Cardiac fibroblast (primary cell): ENCODE measurements at places on chromosomes 16 and 17.
A peak's percentile ranks its signal among the peaks of the same experiment; 100 is the strongest.

- peak; percentile 6 for DNase-seq
Measured at GRCh38 chr17:35778641-35779196, 16.7 kb downstream of the MMP28 start.

DNA sequence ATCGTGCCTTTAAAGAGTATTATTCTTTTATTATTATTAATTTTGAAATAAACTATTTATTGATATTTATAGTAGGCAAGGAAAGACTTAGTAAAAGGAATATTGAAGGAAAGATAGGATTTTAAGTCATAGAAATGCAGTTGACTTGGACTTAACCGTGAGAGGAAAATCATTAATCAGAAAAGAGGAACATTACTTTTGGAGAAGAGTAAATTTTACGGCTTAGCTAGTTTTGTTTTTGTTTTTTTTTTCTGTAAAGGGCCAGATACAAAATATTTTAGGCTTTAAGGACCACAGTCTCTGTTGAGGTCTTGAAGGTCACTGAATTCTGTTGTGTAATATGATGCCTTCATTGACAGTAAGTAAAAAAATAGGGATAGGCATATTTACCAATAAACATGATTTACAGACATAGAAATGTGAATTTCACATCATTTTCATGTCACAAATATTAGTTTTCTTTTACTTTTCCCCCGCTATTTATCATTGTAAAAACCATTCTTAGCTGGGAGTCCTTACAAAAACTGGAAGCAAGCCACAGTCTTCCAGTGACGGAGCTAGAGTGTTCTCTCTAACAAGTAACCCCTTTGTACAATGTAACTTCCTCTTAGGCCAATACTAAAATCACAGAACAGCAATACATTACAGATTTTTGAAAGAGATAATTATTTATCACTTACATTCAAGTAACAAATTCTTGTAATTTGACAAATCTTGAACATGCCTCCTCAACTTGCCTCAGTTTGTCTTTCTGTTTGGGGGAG is 2.3 kb upstream of the KCNJ16 start:
- no peak for DNase-seq

GRCh38 chr17:75063626-75064025 is 16.6 kb downstream of the KCTD2 start:
- no peak for DNase-seq

- DNase-seq = no peak
Measured at GRCh38 chr16:13083681-13084080, 182.3 kb downstream of the SHISA9 start.

DNA sequence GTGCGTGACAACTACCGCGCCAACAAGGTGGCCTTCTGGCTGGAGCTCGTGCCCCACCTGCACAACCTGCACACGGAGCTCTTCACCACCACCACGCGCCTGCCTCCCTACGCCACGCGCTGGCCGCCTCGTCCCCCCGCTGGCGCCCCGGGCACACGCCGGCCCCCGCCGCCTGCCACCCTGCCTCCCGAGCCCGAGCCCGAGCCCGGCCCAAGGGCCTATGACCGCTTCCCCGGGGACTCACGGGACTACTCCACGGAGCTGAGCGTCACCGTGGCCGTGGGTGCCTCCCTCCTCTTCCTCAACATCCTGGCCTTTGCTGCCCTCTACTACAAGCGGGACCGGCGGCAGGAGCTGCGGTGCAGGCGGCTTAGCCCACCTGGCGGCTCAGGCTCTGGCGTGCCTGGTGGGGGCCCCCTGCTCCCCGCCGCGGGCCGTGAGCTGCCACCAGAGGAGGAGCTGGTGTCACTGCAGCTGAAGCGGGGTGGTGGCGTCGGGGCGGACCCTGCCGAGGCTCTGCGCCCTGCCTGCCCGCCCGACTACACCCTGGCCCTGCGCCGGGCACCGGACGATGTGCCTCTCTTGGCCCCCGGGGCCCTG is 3.0 kb upstream of the SPEM1 start:
- no peak for DNase-seq
